ENCODE measurements at places on chromosomes 3 and 15.

- DNase-seq: no peak
These were observed 72.7 kb upstream of the HACD2 start for GRCh38 chr3:123657568-123657967.

DNA sequence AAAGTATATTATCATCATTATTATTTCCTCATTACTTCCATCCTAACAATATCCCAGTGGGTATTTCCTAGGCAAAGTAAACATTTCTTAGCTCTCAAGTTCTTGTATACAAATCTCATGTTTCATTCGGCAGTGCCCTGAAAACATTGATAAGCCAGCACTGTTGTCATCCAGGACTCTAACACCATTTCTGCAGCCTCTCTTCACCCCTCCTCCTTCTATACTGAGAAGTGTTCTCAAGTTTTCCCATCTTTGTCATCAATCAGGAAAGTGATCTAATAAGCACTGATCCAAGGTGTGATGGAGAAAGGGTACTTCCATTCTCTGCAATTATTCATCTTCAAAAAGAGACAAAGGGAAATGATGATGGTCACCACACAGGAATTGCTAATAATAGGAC, 168.4 kb upstream of the CCDC54 start:
- DNase-seq: no peak

GRCh38 chr3:41652506-41652905, 309.4 kb downstream of the ULK4 start:
- no peak for DNase-seq

- no peak for DNase-seq
These were observed 125.9 kb upstream of the PLXND1 start for GRCh38 chr3:129732200-129732876.

DNA sequence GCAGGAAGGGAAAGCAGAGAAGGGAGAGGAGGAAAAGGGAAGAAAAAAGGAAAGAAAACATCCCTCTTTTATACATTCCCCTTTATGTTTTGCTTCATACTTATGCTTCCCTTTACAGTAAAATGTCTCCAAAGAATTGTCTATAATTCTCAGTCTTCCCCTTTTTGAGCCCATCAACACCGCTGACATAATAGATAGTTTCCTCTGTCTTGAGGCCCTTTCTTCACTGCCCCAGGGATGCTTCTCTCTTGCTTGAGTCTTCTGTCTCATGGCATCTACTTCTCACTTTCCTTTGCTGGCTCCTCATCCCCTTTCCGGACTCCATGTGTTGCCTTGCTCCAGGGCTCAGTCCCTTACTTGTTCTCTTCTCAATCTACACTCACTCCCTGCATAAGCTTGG, 99.7 kb upstream of the DAZL start:
- no peak for DNase-seq

- no peak for DNase-seq
These were observed 702.0 kb downstream of the GRM7 start for GRCh38 chr3:7562892-7563291.

DNA sequence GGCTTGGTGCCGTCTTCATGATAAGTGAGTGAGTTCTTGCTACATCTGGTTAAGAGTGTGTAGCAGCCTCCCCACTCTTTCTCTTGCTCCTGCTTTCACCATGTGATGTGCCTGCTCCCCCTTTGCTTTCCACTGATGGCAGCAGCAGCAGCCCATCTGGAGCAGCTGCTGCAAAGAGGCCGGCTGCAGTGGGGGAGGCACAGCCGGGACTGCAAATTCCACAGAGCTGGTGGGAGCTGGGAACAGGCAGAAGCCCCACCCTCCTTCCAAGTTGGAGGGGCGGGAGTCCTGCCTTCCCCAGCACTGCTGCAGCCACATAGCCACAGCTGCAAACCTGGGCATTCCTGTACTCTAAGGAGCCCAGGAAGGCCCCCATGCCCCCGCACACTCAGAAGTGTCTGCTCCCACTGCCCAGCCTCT, 62.8 kb upstream of the IMPG2 start:
- no peak for DNase-seq

- DNase-seq: no peak
These were observed 34.4 kb upstream of the FBN1 start for GRCh38 chr15:48679952-48680351.

GRCh38 chr3:187775549-187775948, 30.3 kb upstream of the BCL6 start:
- no peak for DNase-seq

GRCh38 chr3:158200955-158201354, 91.1 kb downstream of the RSRC1 start:
- no peak for DNase-seq

GRCh38 chr15:51876169-51876568, 46.7 kb downstream of the TMOD3 start:
- no peak for DNase-seq

- no peak for DNase-seq
These were observed 247.2 kb upstream of the LRRN1 start for GRCh38 chr3:3551981-3552380.

GRCh38 chr15:89984421-89985010, 16.6 kb upstream of the ZNF710 start:
- DNase-seq: no peak

GRCh38 chr3:194989241-194989640, 281.7 kb downstream of the XXYLT1 start:
- DNase-seq: no peak

- DNase-seq: no peak
These were observed 68.4 kb downstream of the HES1 start for GRCh38 chr3:194204042-194204987.

- no peak for DNase-seq
These were observed 94.9 kb downstream of the ATP10A start for GRCh38 chr15:25768271-25768670.

DNA sequence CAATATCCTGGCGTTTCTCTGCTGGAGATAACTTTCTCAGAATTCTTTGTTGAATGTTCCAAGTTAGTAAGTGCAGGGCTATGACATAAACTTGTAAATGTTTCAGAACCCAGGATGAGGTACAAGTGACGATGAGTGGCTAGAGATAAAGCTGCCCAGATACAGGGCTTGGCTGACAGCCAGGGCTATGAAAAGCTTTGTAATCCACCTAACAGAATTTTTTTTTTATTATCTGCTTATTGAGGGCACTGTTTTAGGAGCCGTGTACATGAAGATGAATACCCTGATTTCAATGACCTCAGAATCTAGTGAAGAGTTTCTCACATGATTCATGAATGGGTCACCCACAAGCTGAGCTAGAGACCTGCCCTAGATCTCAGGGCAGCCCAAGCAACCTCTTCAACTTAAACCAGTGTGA, 431.4 kb downstream of the DIPK2A start:
- no peak for DNase-seq

DNA sequence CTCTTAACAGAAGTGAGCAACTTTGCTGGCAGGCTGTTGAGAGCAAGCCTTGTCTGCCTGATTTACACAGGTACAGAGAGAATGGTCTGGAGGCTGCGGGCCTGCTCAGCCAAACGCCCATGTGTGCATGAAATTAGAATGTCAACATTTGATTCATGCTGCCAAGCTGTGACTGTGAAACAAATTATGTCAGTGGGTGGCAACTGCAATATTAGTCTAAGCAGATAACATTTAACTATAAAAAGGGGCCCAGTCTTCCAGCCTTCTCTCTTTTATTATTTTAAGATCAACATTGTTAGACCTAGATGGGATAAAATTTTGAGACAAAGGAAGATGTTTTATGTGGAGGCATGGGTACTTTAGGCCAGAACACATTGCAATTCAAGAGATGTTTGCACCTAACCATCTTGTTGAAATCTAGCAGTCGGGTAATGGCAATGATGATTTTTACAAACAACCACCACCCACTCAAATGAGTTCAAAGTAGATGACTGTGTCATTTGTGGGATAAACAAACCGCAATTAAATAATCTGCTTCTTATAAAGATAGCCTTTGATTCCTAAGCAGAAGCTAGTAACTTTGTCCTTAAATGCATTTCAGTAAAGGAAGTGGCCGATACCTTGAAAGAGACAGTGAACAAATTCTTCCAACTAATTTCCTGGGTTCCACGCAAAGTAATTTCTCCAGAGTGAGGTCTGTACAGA, 70.2 kb downstream of the FOXB1 start:
- DNase-seq: no peak

GRCh38 chr3:11624704-11625375, 18.9 kb downstream of the VGLL4 start:
- DNase-seq: no peak

DNA sequence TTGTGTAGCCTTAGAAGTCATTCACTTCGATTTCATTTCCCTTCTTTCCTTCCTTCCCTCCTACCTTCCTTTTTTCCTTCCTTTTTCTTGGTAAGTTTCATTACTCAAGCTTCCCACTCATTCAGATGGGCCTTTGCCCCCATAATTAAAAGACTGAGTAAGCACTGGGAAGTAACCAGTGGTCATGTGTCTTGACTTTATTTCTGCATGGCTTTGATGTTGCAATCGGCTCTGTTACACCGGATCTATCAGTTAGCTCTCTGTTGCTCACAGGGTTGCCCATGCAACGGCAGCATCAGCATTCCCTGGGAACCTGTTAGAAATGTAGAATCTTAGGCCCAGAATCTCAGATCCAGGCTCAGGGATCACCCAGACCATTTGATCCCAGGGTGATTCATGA, 25.6 kb upstream of the LARS2 start:
- no peak for DNase-seq

GRCh38 chr3:152287898-152288576, 19.3 kb downstream of the MBNL1 start:
- DNase-seq: no peak

DNA sequence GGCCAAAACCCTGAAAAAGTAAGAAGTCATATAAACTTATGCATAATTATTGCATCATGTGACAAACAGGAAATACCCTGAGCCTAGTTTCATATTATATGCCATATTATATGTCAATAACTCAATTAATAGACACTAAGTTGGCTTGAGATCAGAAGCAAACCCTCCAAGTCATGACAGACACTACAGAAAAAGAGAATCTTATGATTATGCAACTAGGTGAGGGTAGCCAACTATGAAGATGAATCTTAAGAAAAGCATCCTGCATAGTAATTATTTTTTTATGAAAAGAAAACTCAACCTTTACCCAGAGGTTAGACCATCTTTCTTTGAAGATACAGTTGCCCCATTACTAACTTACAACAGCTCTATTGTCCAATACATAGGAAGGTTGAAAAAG, 192.4 kb upstream of the VEPH1 start:
- no peak for DNase-seq

DNA sequence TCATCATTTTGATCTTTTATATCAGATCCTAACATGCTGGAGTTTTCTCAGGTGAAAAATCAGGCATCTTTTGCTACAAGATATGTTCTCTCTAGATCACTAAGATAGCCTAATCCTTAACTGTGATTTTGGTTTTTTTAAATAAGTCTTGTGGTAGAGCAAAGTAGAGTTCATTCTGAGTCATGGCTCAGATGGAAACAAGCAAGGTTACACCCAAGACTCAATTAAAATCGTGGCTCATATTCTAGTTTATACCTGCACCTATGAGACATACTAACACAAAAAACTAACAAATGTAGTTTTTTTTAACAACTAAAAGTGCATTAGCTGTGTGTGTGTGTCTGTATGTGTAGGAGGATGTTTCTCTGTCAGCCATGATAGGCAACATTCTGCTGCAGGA, 428.2 kb downstream of the NLGN1 start:
- no peak for DNase-seq

DNA sequence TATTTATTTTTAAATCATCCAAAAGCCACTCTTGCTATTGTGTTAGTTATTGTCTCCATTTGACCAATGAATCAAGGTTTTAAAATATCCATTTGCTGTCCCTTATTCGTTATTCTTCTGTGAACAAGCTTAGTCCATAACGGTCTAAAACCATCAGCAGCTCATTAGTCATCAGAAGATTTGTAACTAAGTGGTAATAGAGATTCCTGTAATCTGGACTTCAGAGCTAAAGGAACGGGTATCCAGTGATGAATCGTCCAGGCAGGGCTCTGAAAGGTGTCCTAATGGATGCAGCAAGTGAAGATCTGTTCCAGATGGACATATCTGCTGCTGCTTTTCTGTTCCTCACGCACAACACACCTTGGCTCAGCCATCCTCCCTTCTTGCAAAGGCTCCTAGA, 362.7 kb upstream of the CFAP20DC start:
- DNase-seq: no peak

All from activated CD8-positive, alpha-beta memory T cell treated with anti-CD3 and anti-CD28 coated beads for 4 hours (primary cell).